Tongue (tissue), 3 donors: ENCODE measurements at places on chromosomes 7 and 10. TPM values are rescaled to one million over a fixed set of nuclear protein-coding genes. Genes with fewer than 3 reads are reported as not detected.

DNA sequence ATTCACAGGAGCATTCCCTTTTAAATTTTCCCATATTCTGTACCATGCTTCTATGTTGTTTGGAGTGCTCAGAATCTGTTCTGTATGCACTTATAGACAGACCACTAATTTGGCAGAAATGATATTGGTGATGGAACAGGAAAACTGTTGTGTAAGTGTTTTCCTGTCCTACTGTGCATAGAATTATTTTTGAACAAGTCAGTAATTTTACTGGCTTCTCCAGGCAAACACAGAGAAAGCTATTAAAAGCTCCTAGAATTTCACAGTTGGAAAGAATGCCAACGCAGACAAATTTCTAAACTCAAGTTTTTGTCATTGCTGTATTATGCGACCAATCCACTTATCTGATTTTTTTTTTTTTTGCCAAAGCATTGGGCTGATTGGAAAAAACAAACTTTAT lies 55.7 kb downstream of the ANKMY2 start:
- no peak for DNase-seq

The CCT6A gene
- 118 TPM for total RNA-seq

The ENTPD7 gene
- total RNA-seq, result 9.7 TPM

- DNase-seq, result no peak
These were observed 138.7 kb downstream of the CUX1 start for GRCh38 chr7:101956130-101956529.

The HABP2 gene
- not detected for total RNA-seq

DNA sequence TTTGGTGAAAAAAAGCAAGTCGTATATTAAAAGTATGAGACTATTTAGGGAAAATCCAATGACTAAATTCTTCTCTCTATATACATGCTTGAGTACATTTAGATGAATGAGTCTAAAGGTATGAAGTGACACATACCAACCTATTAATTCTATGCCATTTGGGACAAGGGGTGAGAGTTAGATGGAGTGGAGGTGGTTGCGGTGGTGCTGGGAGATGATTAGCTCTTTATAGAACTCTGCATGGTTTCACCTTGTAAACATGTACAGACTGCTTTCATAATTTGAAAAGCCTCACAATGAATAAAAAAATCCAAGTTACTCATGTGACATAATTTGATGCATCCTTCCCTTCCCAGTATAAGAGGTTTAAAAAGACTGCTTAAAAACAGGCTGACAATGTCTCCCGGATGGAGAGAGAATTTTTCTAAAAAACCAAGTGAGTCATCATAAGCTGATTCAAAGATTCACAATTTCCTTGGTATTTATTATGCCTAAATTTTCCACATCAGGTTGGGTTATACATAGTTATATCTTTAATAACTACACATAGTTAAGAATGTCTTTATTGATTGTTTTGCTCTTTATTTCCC lies 572.8 kb downstream of the REEP3 start:
- no peak for DNase-seq

- DNase-seq, result no peak
These were observed 34.9 kb downstream of the ZCCHC24 start for GRCh38 chr10:79410315-79411094.

The HYAL4 gene
- not detected for total RNA-seq

DNA sequence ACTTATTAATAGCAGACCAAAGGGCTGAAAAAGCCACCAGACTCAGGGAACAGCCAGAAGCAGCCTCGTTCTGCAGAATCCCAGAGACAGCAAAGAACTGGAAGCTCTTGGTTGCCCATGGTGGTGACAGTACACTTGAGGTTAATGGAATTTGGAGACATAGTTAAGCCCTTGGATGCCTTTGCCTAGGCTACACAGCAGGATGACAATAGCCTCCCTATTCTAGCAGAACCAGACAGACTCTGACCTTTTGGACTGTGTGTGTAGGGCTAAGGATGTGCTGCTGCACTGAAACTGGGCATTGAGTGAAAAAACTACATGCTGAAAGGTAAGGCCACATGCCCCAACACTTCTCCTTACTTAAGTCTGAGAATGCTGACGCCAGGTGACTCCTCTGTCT lies 22.7 kb downstream of the OTUD1 start:
- no peak for DNase-seq

The TMEM213 gene
- 0.51 TPM for total RNA-seq

The DNAJC12 gene
- 8.2 TPM for total RNA-seq

The APBB1IP gene
- 2.7 TPM for total RNA-seq

GRCh38 chr10:26331371-26331770 lies 106.8 kb upstream of the APBB1IP start:
- DNase-seq, result no peak

GRCh38 chr7:22561321-22561811 lies 61.4 kb upstream of the STEAP1B start:
- peak; percentile 95 for DNase-seq

DNA sequence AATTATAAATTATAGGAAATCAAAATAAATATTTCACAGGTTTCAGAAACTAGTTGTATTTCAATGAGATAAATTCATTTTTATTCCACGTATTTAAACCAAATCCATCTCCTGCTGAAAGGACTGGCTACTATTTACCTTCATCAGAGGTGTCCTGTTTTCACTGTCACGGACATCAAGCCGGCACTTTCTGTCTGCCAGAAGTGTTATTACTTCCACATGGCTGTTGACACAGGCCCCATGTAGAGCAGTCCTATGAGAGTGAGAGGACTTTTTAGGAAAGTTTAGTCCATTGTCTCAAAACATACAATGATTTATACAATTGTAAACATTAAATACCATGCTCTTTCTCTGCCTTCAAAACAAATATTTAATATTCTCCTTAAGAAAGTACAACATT lies 100.4 kb upstream of the ACBD5 start:
- no peak for DNase-seq

The ADAM22 gene
- total RNA-seq, result 16.7 TPM

GRCh38 chr7:165661-166337 lies 26.6 kb upstream of the FAM20C start:
- no peak for DNase-seq

- DNase-seq, result no peak
These were observed 99.3 kb downstream of the DGKI start for GRCh38 chr7:137747359-137748031.

- DNase-seq, result peak; percentile 68
These were observed 98.6 kb downstream of the ELMO1 start for GRCh38 chr7:37349979-37350590.

The DGKI gene
- 5.6 TPM for total RNA-seq

The FGFBP3 gene
- total RNA-seq, result 0.72 TPM

DNA sequence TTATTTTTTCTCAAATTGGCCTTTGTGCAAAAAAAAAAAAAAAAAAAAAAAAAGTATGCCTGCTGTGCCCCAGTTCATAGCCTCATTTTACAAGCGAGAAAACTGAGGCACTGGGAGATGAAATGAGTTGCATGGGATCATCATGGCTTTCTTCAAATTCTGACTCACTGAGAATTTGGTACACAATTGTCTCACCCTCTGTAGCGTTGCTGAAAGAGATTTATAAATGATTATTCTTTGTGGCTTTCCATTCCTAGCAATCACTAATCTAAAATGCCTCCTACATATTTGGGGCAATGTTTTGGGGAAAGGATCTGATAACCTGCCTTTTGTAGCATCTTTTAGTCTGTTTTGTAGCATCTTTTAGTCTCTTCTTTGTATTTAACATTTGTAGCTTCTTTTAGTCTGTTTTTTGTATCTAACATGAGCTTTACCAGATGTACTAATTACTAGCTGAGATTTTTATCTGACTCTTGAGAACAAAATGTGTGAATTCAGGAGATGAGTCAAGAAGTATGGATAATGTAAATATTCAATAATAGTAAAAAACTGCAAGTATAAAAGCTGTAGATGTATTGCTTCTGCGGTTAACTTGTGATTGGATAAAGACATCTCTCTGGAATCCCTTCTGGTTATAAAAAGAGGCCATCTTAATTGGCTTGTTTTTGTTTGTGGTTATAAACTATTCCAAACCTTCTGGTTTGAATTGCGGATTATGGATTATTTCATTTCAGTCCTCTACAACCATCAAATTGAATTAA lies 161.4 kb downstream of the ARID5B start:
- DNase-seq, result no peak

- no peak for DNase-seq
These were observed 111.0 kb downstream of the ABLIM1 start for GRCh38 chr10:114547056-114547455.

The SYT15 gene
- 1.1 TPM for total RNA-seq

GRCh38 chr10:56123247-56123646 lies 237.8 kb downstream of the ZWINT start:
- no peak for DNase-seq

DNA sequence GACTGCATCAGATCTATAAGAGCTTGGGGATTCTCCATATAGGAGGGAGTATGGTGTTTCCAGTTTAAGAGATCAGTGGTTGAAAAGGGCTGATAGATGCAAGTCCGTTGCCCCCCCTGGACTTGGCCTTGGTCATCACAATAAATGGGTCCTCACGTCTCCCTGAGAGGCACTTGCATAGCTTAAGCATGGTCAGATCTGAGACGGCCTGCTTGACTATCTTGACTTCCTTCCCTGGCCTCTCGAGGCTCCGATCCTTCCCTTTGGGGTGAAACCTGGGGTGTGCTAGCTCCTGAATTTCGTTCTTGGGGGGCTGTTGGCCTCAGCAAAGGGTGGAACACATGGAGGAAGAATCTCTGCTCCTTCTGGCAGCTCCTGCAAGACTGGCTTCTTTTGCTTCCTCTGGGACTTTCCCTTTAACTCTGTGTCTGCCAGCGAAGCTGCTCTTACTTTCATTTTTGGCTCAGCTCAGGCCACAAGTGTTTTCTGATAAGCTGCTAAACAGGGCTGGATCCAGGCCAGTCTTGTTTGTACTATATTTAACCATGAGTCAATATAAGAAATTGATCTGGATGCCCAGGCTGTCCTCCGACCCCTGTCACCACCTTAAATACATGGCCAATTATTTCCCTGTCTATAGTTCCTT lies 11.2 kb upstream of the ZNF485 start:
- DNase-seq, result no peak

The GHRHR gene
- not detected for total RNA-seq

- DNase-seq, result no peak
These were observed 282.8 kb downstream of the AHR start for GRCh38 chr7:17581301-17581700.

GRCh38 chr7:152354061-152354460 lies 81.7 kb downstream of the KMT2C start:
- no peak for DNase-seq

GRCh38 chr7:156818133-156818532 lies 74.8 kb downstream of the LMBR1 start:
- DNase-seq, result no peak

DNA sequence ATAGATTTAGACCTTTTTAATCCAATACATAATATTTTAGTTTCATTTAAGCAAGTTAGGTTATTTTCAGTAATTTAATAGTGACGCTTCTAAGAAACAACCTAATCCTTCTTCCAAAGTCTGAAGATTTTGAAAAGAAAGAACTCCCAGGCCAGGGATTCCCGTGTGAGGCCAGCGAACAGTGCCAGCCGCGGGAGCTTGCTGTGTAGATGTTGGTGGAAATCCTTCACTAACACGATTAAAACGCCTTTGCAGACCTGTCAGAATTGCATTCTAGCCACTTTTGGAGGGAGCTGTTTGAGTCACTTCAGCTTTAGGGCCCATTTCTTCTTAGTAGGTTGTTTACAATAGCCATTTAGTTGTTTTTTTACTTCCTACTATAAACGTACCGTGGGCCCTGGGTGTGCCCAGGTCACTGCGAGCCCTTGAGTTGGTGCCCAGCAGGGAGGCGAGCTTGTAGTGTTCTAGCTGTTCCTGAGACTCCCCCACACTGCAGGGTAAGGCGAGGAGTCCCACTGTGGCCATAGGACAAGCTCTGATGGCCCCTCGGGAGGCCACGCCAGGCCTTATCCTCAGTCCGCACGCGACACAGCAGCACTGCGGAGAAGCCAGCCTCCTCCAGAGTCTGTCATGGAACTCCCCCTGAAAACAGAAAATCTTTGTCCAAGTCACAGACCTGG lies 32.3 kb downstream of the PPP2R2D start:
- no peak for DNase-seq

- DNase-seq, result no peak
These were observed 240.1 kb downstream of the THSD7A start for GRCh38 chr7:11591943-11592342.

DNA sequence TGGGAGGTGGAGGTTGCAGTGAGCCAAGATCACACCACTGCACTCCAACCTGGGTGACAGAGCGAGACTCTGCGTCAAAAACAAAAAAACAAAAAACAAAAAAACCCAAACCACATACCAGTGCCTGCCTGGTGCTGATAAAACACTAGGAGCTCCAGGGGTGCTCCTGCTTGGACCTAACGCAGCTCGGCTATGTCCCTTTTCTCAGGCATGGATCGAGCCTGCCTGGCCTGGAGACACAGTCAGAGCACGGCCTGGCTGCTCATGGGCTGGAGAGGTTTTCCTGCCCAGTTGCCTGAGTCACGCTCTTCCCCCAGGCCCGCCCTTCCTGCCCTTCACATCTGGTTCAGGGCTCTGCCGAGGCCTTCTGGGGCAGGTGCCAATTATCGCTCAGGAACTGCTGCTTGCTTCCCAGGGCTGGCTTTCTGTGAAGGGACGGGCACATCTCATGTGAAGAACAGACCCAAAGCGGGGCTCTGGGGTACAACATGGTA lies 12.6 kb upstream of the NPFFR1 start:
- DNase-seq, result peak; percentile 66

GRCh38 chr7:89826557-89826956 lies 327.7 kb upstream of the STEAP1 start:
- DNase-seq, result no peak

- no peak for DNase-seq
These were observed 63.5 kb upstream of the ZNF746 start for GRCh38 chr7:149561072-149561471.

DNA sequence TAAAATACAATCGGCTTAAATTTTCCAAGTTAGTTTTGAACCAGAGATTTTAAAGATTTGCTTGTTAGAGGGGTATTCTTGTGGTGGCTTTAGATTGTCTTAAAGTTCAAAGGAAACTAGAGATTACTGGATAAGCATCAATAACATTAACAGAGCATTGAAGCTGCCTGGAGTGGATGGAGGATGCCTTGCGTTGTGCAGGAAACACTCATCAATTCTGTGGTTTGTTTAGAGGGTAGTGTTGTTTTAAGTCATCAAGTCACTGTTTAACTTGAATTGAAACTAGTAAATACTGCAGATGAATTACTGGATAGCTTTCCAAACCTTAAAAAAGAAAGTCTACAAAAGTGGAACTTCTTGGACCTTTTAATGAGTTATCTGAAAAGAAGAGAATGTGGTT lies 218.6 kb downstream of the CELF2 start:
- no peak for DNase-seq
